Psoas muscle (tissue), 8 donors: ENCODE measurements at places on chromosomes 13 and 19. TPM values are rescaled to one million over a fixed set of nuclear protein-coding genes. Genes with fewer than 3 reads are reported as not detected.

Gene MISP
- not detected for total RNA-seq

Gene FAM124A
- 0.91 TPM for total RNA-seq

Gene PRSS57
- total RNA-seq = not detected

Gene GAMT
- total RNA-seq = 237 TPM

Gene ZNF208
- 0.69 TPM for total RNA-seq

Gene ERCC2
- 11.2 TPM for total RNA-seq

Gene HRC
- 405 TPM for total RNA-seq

Gene KCNRG
- 0.73 TPM for total RNA-seq

Gene MBD3L2
- not detected for total RNA-seq

DNA sequence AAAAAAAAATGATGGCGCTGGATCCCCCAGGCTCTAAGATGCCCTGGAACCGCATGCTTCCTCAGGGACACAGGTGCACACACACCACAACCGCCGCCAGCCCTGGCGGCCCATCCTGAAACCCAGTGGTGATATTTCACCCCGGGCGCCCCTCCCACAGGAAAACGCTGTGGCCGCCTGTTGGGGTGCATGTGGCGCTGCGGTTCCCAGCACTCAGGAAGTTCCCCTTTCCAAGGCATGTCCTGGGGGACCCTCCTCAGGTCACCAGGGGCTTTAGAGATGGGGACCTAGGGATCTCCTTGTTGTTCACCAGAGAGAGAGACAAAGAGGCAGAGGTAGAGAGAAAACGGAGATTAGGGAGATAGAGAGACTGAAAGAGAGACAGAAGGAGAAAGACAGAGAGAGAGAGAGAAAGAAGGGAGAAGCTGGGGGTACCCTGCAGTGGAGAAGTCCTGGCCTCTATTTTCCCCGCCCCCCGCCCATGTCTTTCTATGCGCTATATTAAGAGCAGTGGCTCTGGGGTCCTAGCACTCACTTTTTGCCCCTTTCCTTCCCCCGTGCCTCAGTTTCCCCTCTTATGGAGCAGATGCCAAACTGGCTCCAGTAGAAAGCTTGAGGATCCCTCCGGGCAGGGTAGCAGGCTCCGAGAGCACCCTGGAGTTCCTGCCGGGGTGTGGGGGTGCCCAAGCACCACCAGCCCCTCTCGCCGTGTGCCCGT lies 2.3 kb downstream of the ADGRE2 start:
- H3K4me3 ChIP-seq = peak overlapping the region; percentile 36
- H3K4me1 ChIP-seq = no peaks in the 10 kb centered on the region
- peaks cover 9% of the 10 kb centered on the region for H3K27me3 ChIP-seq

- no peaks in the 10 kb centered on the region for H3K36me3 ChIP-seq
- H3K4me1 ChIP-seq = no peaks in the 10 kb centered on the region
- H3K27me3 ChIP-seq = no peaks in the 10 kb centered on the region
- no peak overlapping the region for H3K27ac ChIP-seq
- no peak for DNase-seq
Measured at GRCh38 chr19:54552913-54553310, 20.7 kb upstream of the LILRA2 start.

DNA sequence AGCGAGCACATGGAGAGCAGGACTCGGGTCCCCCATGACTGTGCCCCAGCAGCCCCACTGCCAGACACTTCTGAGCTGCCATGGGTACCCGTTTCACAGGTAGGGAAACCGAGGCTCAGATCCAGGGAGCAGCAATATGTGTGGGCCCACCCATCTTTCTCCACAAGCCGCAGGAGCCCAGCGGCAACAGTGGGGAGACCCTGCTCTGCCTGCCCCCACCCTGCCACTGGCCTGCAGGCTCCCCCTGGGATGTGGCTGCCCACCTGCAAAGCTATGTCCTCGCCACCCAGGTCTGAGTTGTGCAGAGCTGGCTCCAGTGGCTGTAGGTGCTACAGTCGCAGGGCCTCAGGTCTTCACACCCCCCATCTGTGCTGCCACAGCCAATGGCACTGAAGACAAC lies 50.6 kb upstream of the C1QTNF9B start:
- H3K27me3 ChIP-seq = no peaks in the 10 kb centered on the region
- H3K4me1 ChIP-seq = no peaks in the 10 kb centered on the region
- no peaks in the 10 kb centered on the region for H3K36me3 ChIP-seq

DNA sequence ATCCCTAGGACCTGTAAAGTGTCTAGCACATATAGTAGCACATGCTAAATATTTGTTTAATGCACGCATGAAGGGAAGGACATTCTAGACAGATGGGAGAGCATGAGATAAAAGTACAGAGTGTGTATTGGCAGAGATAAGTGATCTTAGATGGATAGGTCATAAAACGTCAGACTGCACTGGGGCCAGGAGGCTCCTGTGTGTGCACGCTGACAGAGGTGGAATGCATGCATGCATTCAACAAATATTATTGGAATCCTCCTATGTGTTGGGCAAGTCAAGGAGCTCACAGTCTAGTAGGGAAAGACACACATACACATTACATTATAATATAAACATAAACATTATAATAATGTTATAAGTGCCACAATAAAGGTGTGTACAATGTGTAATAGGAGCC lies 73.3 kb downstream of the FGF9 start:
- H3K4me3 ChIP-seq = no peak overlapping the region
- H3K27ac ChIP-seq = no peak overlapping the region
- H3K27me3 ChIP-seq = no peaks in the 10 kb centered on the region

DNA sequence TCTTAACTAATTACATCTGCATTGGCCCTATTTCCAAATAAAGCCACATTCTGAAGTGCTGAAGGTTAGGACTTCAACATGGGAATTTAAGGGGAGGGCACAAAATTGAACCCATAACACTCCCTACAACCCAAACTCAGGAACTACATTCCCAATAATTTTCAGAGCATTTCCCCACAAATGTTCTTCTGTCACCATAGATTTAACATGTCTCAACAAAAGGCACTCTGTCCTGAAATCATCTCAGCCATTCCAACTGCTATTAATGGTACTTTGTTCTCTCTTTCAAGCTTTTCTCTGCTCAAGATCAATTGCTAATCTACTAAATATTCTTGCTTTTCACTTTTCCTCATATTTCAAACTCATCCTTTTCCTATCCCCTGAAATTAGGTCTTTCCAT lies 74.0 kb upstream of the SOX1 start:
- no peak overlapping the region for H3K4me3 ChIP-seq
- H3K27ac ChIP-seq = no peak overlapping the region
- no peaks in the 10 kb centered on the region for H3K4me1 ChIP-seq
- H3K27me3 ChIP-seq = peaks cover 2% of the 10 kb centered on the region
- H3K36me3 ChIP-seq = no peaks in the 10 kb centered on the region
- DNase-seq = no peak

DNA sequence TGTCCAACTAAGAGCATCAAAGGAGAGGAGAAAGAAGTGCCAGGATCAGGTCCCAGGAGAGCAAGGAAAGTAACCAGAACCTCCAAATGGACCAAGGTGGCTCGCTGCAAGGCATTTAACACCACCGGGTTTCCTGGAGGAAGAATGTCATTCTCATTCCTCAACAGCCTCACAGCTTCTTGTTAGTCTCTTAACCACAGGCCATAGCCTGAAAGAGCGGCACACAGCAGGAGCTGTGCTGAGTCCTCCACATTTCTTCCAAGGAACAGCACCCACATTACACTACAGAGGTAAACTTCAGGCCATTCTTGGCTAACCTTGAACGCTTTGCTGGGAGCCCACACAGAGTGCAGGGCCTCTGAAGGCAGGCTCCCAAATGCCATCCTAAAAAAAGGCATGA lies 23.6 kb downstream of the DOCK9 start:
- no peak overlapping the region for H3K4me3 ChIP-seq
- no peak overlapping the region for H3K27ac ChIP-seq
- H3K36me3 ChIP-seq = no peaks in the 10 kb centered on the region
- no peaks in the 10 kb centered on the region for H3K4me1 ChIP-seq

DNA sequence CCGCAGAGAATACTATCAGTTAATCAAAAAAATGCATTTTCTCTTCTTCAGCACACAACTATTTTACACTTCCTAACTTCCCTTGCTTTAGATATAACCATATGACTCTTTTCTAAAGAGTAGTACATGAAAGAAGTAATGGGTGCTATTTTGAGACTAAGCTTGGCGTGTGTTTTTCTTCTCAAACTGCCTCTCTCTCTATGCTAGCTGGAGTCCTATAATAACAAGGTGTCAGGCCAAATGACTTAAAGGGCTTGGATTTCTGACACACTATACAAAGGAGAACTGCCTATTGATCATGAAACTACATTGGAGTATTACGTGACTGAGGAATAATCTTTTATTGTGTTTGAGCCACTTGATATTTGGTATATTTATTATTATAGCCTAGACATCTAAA lies 1330.1 kb upstream of the SPRY2 start:
- H3K4me1 ChIP-seq = no peaks in the 10 kb centered on the region
- DNase-seq = no peak

- H3K36me3 ChIP-seq = no peaks in the 10 kb centered on the region
- DNase-seq = no peak
- peak overlapping the region; percentile 66 for H3K4me3 ChIP-seq
- H3K27ac ChIP-seq = no peak overlapping the region
- peaks cover 10% of the 10 kb centered on the region for H3K4me1 ChIP-seq
Measured at GRCh38 chr13:110811771-110812120, 98.2 kb downstream of the ING1 start.

- H3K27ac ChIP-seq = no peak overlapping the region
- no peak overlapping the region for H3K4me3 ChIP-seq
- DNase-seq = no peak
Measured at GRCh38 chr13:111881700-111882099, 185.2 kb upstream of the SOX1 start.

DNA sequence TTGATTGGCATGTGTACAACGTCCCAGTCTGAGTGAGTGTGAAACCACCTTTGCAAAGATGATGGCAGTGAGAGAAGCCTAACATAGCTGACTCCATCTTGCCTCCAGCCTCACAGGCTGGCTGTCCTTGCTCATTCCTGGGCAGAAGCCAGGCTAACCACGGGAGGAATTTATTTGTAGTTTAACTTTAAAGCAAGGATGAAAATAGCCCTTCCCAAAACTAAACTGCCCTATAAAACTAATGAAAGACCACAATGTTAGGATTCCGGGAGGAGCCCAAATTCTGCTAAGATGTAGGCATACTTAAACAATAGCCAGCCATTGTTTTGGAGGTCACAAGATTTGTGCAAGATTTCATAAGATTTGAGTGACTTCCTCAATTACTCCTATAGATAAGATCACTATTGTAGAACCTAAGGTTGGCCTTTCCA lies 96.6 kb upstream of the LSM14A start:
- no peaks in the 10 kb centered on the region for H3K4me1 ChIP-seq
- no peak for DNase-seq
- H3K36me3 ChIP-seq = no peaks in the 10 kb centered on the region
- peaks cover 4% of the 10 kb centered on the region for H3K27me3 ChIP-seq

DNA sequence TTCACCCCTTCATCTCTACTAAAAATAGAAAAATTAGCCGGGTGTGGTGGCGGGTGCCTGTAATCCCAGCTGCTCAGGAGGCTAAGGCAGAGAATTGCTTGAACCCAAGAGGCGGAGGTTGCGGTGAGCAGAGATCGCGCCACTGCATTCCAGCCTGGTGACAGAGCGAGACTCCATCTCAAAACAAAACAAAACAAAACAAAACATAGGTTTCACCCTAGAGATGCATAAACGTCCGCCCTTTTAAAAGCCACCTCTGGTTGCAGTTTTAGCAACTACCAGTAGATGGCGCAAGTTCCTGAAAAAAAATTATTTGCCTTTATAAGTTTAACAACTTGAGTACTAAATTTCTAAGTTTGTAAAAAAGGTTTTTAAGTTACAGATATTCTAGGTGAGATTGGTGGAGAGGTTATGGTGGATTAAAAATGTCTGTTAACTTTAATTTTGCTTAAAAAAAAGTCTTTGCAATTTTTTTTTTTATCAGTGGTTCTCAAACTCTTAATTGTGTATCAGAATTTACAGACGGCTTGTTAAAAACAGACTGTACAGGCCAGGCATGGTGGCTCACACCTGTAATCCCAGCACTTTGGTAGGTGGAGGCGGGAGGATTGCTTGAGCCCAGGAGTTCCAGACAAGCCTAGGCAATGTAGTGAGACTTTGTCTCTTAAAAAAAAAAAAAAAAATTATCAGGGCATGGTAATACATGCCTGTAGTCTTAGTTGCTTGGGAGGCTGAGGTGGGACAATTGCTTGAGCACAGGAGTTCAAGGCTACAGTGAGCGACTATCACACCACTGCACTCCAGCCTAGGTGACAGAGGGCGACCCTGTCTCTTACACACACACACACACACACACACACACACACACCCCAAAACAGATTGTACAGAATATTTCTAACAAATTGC lies 42.1 kb downstream of the NAA16 start:
- H3K36me3 ChIP-seq = peaks cover 15% of the 10 kb centered on the region
- DNase-seq = no peak
- no peaks in the 10 kb centered on the region for H3K27me3 ChIP-seq
- H3K4me1 ChIP-seq = peaks cover 8% of the 10 kb centered on the region

DNA sequence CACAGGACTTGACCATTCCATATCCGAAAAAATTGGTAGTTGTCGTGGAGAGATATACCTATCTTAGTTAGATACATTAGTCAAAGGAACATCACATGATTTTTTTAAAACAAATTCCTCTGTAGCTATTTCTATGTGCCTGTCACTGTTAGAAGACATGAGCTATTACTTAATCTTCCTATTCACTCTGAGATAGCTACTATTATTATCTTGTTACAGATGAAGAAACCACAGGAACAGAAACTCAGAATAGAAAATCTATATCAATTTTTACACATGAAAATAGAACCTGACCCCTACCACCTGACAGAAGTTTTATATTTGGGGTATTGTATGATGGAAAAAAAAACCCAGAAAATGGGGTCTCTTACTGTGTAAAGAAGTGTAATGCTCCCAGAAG lies 68.9 kb upstream of the TDRD3 start:
- H3K27me3 ChIP-seq = no peaks in the 10 kb centered on the region
- no peak overlapping the region for H3K4me3 ChIP-seq
- DNase-seq = no peak
- no peaks in the 10 kb centered on the region for H3K36me3 ChIP-seq

DNA sequence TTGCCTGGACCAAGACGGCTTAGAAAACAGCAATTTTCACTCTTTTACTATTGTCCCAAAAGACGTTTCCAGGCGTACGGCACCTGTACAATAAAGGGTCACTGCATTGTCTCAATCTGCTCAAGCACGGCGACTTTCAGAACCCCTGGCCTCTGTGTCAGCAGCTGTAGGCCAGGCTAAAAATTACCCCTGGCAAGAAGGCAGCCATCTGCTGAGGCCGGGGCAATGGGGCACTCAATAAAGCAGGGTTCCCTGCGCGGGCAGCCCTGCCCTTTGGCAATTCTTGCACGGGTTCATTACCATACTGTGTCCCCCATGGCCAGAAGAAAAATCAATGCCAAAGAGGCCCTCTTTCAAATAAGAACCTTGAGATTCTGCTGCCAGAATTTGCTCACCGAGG lies 52.1 kb downstream of the STK24 start:
- H3K27ac ChIP-seq = no peak overlapping the region
- H3K36me3 ChIP-seq = no peaks in the 10 kb centered on the region
- DNase-seq = no peak
- H3K27me3 ChIP-seq = no peaks in the 10 kb centered on the region
